ENCODE measurements at places on chromosomes 1 and 21. TPM values are rescaled to one million over a fixed set of nuclear protein-coding genes. Genes with fewer than 3 reads are reported as not detected.

AGMAT gene
- polyA plus RNA-seq, result not detected

STYXL2 gene
- polyA plus RNA-seq, result not detected

TAS1R2 gene
- polyA plus RNA-seq, result not detected

TNFSF18 gene
- not detected for polyA plus RNA-seq

DEPDC1 gene
- polyA plus RNA-seq, result 2.4 TPM

Data from neural cell (in vitro differentiated cells).